ENCODE measurements at places on chromosomes 3 and 15. TPM values are rescaled to one million over a fixed set of nuclear protein-coding genes. Genes with fewer than 3 reads are reported as not detected.

CCDC54 gene
- total RNA-seq, result not detected

CCR9 gene
- 0.20 TPM for total RNA-seq

SNUPN gene
- total RNA-seq, result 28.2 TPM

PLSCR1 gene
- 38.9 TPM for total RNA-seq

ZIC1 gene
- not detected for total RNA-seq

SAXO2 gene
- total RNA-seq, result 2.8 TPM

BCL6 gene
- total RNA-seq, result 14.0 TPM

WDR93 gene
- total RNA-seq, result not detected

GRIP2 gene
- total RNA-seq, result not detected

RETNLB gene
- not detected for total RNA-seq

DAZL gene
- not detected for total RNA-seq

HIGD2B gene
- 0.27 TPM for total RNA-seq

SOX14 gene
- not detected for total RNA-seq

FBN1 gene
- 0.38 TPM for total RNA-seq

PODXL2 gene
- total RNA-seq, result 1.1 TPM

SSUH2 gene
- total RNA-seq, result 0.11 TPM

GOLGA6L24 gene
- not detected for total RNA-seq

EFCC1 gene
- total RNA-seq, result 0.16 TPM

SPINK8 gene
- total RNA-seq, result not detected

UROC1 gene
- not detected for total RNA-seq

GCSAM gene
- total RNA-seq, result 9.9 TPM

All from activated CD8-positive, alpha-beta T cell treated with anti-CD3 and anti-CD28 coated beads for 36 hours (primary cell).